ENCODE measurements at places on chromosomes 11 and 22.

- no peak for DNase-seq
Observed at GRCh38 chr11:1487851-1488574, 1.4 kb upstream of the MOB2 start.

DNA sequence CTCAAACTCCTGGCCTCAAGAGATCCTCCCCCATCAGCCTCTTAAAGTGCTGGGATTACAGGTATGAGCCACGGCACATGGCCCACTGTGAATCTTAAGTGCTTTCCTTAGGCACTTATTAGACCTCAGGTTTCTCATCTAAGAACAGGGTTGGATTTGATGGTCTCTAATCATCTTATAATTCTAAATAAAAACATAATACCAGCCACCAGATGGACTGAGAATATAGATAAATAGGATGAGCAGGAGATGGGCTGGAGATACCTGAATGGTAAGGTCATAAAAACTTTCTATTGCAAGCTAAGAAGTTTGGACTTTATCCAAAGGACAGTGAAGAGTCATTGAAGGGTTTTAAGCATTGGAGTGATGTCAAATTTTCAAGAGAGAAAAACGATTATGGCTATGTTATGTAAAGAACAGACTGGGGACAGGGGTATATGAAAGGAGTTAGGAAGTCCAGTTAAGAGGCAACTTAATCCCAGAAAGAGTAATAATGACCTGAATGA lies 85.2 kb downstream of the RELT start:
- DNase-seq, result no peak

GRCh38 chr11:108914211-108914610 lies 249.3 kb downstream of the DDX10 start:
- DNase-seq, result no peak

GRCh38 chr22:32631507-32632255 lies 157.1 kb downstream of the FBXO7 start:
- DNase-seq, result no peak

- no peak for DNase-seq
Observed at GRCh38 chr22:19812910-19813309, 41.8 kb downstream of the GNB1L start.

DNA sequence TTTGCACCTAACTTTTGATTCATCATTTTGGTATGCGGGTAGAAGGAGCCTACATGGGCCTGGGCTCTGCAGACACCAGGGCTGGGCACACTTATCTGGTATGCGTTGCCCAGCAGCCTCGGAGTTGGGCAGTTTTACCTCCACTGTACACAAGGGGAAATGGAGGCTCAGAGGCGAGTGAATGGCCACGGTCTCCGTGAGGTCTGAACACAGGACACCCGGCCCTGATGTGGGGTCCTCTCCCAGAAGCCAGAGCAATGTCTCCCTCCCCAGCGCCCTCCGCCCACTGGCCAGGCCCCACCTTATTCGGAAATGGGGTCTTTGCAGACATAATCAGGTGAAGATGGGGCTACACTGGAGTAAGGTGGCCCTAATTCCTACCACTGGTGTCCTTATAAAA lies 43.7 kb downstream of the OSBPL5 start:
- DNase-seq, result no peak

DNA sequence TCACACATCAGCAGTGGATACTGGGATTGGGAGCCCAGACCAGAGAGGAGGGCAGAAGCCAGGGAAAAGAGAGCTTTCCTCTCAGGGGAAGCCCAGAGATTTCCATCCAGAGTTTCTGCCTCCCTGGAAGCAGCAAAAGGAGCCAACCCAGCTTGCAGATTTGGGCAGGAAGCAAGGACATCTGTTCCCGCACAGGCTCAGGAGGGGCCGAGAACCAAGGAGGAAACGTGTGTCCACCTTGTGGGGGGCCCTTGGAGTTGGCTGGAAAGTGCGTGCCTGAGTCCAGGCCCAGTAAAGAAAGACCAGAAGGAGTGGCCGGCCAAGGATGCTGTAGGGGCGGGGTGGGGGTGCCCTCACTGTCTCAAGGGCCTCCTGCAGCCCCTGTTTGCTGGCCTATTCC lies 6.0 kb upstream of the NPTXR start:
- DNase-seq, result no peak

- no peak for DNase-seq
Observed at GRCh38 chr22:30874431-30875370, 93.9 kb downstream of the MORC2 start.

All from GF-D8 (cell line).